ENCODE measurements at places on chromosomes 4 and X. TPM values are rescaled to one million over a fixed set of nuclear protein-coding genes. Genes with fewer than 3 reads are reported as not detected.

EFHC2 gene
- total RNA-seq, result 0.28 TPM

SPANXD gene
- not detected for total RNA-seq

GAB1 gene
- 5.8 TPM for total RNA-seq

HSFX3 gene
- total RNA-seq, result not detected

TXK gene
- not detected for total RNA-seq

DTHD1 gene
- total RNA-seq, result not detected
